Activated T-helper 17 cell treated with anti-CD3 and anti-CD28 coated beads, Interleukin-2, amount 50 U/mL, for 72 hours (primary cell): ENCODE measurements at places on chromosomes 16 and 17. TPM values are rescaled to one million over a fixed set of nuclear protein-coding genes. Genes with fewer than 3 reads are reported as not detected.

DNA sequence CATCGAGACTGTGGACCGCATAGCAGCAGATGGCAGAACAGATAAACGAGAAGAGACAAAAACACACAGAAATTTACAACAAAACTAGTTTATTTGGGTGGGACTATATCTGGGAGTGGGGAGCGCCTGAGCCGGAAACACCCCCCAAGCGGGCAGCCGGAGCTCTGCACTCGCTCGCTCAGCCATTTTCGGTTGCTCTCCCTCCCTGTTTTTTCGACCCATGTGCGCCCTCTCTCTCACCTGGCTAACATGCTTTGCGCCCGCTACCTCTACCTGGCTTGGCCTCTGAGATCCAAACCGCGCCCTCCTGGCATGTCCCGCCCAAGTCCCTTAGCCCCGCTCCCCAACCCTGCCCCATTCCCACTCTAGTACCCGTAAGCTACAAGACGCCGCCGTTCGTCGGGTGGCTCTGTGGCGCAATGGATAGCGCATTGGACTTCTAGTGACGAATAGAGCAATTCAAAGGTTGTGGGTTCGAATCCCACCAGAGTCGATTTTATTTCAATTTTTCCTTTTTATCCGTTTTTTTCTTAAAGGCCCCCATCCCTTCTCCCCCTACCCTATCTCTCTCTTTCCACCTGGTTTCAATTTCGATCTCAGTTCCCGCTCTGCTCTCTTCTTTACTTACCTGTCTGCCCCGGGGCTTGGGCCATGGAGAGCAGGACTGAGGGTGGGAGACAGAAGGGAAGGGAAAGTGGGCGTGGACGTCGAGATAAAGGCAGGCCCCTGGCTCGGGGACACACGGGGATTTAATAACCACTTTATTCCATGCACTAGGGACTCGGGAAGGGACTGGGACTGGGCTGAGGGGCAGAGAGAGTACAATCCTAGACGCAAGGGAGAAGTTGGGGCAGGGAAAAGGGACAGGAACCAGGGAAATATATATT, 2.4 kb upstream of the ALOXE3 start:
- peaks cover 58% of the 10 kb centered on the region for H3K4me1 ChIP-seq
- ATAC-seq = peak; percentile 10
- H3K27ac ChIP-seq = peak overlapping the region; percentile 100
- peaks cover 53% of the 10 kb centered on the region for H3K36me3 ChIP-seq

- peak overlapping the region; percentile 91 for H3K4me3 ChIP-seq
- H3K27me3 ChIP-seq = no peaks in the 10 kb centered on the region
- ATAC-seq = peak; percentile 60
- peaks cover 33% of the 10 kb centered on the region for H3K36me3 ChIP-seq
- peaks cover 14% of the 10 kb centered on the region for H3K4me1 ChIP-seq
- H3K27ac ChIP-seq = peak overlapping the region; percentile 90
Measured at GRCh38 chr17:45584092-45585036, 93.8 kb upstream of the PLEKHM1 start.

GRCh38 chr16:4093495-4094126, 22.6 kb downstream of the ADCY9 start:
- no peak for ATAC-seq
- H3K27ac ChIP-seq = no peak overlapping the region
- no peak overlapping the region for H3K4me3 ChIP-seq
- peaks cover 2% of the 10 kb centered on the region for H3K4me1 ChIP-seq
- H3K36me3 ChIP-seq = no peaks in the 10 kb centered on the region
- no peaks in the 10 kb centered on the region for H3K27me3 ChIP-seq

DNA sequence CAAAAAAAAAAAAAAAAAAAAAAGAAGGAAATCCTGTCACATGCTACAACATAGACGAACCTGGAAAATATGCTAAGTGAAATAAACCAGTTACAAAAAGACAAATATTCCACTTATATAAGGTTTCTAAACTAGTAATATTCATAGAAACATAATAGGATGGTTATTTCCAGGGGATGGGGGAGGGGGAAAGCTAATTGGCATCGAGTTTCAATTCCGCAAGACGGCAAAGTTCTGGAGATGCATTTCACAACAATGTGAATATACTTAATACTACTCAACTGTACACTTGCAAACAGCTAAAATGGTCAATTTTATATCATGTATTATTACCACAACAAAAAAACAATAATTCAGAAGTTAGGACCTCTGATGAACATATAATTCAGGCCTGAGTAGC, 37.9 kb upstream of the ABCA9 start:
- H3K27ac ChIP-seq = no peak overlapping the region
- no peaks in the 10 kb centered on the region for H3K27me3 ChIP-seq
- H3K36me3 ChIP-seq = no peaks in the 10 kb centered on the region

ZNF624 gene
- total RNA-seq = 6.2 TPM
